ENCODE measurements at places on chromosomes 5 and 9.
A peak's percentile ranks its signal among the peaks of the same experiment; 100 is the strongest.

- DNase-seq, result no peak
Measured at GRCh38 chr5:122896598-122897282, 51.3 kb downstream of the SNX24 start.

DNA sequence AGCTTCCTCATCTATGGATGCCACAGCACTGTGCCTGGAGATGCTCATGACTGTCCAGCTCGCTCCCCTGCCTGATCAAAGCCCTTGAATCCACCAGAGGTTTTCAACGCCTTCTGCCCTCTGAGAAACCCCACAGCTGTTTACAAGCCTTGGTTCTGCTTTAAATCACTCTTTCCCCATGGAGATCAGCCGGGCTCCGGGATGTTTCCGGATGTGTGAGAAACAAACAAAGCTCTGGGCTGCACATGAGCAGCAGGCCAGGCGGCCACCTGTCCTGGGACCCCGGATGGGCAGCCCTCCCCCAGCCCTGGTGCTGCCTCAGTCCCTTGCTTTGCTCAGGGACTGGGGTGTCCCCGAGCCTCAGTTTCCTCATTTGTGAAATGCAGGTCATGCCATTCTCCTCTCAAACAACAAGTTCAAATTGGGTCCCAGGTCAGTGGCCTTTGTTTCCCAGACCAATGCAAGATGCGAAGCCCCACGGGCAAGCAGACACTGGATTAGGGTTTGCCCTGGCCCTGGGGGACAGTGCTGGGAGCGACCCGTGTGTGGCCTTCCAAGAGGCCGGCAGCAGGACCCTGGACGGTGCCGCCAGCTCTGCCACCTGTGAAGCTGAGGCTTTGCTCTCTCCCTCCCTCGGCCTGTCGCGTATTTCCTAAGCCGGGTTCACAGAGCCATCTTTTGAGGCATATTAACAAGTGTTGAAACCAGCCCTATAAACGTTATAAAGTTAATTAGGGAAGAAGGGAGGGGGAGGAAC, 42.4 kb upstream of the PHYKPL start:
- no peak for DNase-seq

DNA sequence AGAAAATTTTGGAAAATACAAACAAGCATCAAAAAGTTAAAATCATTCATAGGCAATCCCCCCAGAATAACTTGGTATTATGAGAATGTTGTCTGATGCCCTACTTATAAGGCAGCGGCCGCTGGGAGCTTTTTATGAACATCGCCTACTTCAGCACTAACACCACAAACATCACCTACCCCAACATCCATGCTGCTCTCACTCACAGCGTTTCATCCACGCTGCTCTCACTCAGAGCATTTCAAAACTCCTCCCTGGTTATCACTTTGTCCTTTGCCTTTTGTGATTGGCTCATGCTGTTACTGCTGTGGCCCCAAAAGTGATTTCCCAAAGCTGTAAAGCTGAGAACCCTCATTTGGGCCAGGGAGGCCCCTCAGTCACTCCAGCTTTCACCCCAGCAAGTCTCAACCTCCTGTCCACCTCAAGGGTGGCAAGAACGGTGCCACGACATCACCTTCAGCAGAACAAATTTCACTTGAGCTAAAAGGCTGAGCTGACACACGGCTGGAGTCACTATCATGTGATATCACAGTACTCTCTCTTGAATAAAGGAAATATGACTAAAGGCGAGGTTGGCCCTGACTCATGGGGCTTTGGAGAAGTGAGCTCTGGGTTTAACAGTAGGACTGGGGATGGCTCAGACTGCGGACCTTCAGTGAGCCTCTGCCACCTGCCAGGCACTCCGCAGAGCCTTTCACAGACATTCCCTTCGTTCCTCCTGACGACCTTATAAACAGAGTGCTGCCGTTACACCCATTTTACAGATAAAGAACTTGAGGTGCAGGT, 25.2 kb downstream of the SHC3 start:
- peak; percentile 78 for DNase-seq

GRCh38 chr9:81380504-81381359, 308.6 kb downstream of the TLE1 start:
- DNase-seq, result no peak

DNA sequence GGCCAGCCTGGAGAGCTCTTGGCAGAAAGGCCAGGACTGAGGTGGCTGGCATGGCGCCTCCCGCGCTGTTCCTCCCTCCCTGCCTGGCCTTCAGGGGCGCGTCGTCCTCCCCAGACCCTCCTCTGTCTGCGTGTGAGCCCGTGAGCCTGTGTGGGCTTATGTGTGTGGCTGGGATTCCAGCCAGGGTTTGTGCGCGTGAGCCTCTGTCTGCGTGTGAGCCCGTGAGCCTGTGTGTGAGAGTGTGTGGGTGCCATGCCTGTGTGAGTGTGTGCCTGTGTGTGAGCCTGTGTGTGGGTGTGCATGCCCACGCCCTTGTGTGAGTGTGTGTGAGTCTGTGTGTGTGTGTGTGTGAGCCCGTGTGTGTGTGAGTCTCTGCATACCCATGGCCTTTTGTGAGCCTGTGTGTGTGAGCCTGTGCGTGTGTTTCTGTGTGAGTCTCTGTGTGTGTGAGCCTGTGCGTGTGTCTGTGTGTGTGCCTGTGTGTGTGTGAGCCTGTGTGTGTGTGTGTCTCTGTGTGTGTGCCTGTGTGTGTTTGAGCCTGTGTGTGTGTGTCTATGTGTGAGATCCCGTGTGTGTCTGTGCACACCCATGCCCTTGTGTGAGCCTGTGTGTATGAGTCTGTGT, 13.0 kb downstream of the RXRA start:
- no peak for DNase-seq

DNA sequence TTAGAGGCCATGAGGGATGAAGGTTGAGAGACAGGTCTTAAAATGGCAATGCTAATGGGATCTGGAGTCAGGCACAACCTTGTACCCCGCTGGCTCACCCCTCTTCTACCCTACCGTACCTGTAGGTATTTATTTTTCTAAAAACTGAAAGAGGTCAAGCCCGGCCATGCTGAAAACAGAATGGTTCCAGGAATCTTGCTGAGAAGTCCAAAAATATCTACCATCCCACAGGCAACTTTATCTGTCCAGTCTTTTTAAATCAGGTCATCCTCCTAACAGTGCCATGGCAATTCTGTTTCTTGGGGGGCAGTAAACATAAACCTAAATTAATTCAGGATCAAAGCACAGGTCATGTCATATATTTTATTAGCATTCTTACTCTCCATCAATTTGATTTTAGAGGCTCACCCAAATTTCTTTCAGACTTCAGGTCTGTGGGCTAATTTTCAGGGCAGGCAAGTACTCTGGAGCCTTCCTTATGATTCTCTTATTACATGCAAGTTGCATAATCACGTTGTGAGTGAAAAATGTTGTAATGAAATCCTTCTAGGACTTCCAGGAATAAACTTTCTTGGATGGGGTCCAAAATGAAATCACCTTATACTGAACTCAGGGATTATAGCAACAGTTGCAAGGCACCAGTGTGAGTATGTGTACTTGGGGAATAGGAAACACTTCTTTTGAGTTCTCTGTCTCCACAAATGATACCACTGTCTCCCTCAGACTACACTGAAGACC, 102.7 kb upstream of the NREP start:
- DNase-seq, result no peak

GRCh38 chr5:112018846-112019245, 261.9 kb upstream of the NREP start:
- DNase-seq, result no peak

- no peak for DNase-seq
Measured at GRCh38 chr9:123338710-123339665, 17.0 kb upstream of the CRB2 start.

- no peak for DNase-seq
Measured at GRCh38 chr9:128324401-128324800, 1.8 kb downstream of the COQ4 start.

- DNase-seq, result no peak
Measured at GRCh38 chr9:117678871-117679270, 25.3 kb upstream of the TLR4 start.

DNA sequence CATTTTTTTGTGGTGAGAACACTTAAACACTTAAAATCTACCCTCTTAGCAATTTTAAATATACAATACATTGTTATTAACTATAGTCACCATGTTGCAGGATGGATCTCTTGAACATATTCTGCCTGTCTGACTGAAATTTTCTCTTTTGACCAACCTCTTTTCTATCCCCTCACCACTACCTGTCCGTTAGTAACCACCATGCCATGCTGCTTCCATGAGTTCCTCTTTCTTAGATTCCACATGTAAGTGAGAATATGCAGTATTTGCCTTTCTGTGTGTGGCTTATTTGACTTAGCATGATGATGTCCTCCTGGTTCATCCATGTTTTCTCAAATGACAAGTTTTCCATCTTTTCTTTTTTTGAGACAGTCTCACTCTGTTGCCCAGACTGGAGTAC, 48.5 kb upstream of the NAA35 start:
- no peak for DNase-seq

GRCh38 chr5:33361781-33362180, 79.0 kb upstream of the TARS1 start:
- DNase-seq, result no peak

DNA sequence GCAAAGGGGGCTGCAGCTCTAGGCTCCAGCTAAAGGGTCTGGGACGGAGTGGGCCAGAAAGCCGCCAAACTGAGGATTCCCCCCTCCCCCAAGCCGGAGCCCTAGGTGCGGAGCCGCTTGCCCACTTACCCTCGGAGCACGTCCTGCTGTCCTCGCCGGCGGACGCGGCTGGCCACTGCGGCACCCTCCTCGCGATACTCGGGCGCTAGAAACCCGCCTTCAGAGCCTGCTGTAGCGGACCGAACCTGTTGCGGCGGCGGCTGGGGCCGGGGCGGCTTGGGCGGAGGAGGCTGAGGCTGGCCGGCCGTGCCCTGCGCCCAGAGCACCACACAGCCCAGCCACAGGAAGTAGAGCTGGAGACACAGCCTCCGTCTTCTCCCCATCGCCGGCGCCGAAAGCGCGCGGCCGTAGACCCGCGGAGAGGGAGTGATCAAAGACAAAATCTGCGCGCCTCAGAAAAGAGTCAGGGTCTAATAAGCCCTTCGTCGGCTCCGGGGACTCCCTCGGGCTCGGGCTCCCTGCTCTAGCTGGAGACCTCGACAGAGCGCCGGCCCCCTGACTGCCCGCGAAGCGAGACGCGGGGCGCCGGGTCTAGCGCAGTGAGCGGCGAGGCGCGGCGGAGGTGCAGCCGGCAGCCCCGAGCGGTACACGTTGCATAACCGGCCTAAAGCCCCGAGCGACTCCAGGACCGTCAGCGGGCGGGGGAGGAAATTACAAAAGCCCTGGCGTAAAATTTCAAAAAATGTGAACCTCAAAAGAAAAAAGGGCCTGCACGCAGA, 635 bp downstream of the FBN2 start:
- DNase-seq, result no peak

- no peak for DNase-seq
Measured at GRCh38 chr5:179153341-179153901, 93.2 kb downstream of the ZNF354C start.

DNA sequence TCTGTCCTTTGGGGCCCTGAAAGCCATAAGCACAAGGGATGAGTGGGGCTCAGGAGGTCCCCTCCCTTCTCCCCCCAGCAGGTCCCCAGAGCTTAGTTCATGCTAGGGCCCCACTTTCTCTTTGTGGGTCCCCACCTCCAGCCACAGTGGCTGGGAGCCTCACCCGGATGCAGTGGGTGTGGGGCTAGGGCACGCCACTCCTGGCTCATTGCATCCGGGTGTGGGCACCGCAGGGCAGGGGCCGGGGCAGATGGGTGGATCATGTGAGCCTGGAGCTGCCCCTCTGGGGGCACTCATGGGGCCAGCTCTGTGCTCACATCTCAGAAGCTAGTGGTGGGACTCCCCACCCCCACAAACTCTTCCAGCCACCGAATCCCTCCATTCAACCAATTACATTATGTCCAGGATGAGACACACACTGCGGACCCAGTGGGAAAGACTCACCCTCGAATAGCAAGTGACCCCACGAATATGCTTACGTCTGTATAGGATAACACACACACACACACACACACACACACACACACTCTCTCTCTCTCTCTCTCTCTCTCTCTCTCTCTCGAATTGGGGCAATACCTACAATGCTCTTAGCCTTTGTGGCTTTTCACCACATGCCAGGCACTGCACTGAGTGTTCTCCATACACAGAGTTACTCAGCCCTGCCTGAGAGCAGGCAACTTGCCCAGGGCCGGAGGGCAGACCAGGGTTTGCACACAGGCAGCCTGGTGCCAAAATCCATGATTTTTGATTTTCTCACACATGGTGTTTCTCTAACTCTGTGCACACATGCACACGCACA, 16.8 kb upstream of the PHYKPL start:
- no peak for DNase-seq

GRCh38 chr5:66193419-66193818, 49.3 kb downstream of the SREK1 start:
- DNase-seq, result no peak

DNA sequence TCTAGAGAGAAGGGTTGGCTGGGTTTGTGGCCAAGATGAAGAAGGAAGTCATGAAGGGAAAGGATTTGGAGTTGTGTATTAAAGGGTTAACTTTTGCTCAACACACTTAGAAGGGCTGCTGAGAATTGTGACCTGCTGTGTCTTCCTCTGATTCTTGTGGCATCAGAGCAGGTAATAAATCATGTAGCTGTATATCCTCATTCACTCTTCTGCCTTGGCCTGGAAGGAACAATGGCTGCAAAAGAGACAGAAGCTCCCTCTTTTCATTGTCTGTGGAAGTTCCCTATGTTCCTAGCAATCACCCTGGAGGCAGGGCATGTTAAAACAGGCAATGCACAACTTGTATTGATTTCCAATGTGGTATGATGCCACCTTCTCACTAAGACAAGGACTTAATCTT, 159.1 kb downstream of the LRRC70 start:
- DNase-seq, result no peak

DNA sequence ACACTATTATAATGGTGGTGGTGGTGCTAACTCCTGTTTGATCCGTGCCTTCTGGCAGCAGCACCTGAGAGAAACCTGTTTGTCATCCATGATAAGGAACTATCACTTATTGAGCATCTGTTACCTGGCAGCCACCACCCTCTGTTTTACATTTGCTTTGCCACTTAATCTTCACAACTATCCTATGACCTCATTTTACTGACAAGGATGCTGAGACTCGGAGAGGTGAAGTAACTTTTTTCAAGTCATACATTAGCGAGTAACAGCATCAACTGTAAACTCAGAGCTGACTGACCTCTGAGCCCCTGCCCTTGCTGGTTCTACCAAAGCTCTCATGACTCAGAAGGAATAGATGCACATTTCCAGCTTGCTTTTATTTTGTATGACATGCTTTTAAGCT, 81.1 kb downstream of the EGFLAM start:
- DNase-seq, result no peak

- no peak for DNase-seq
Measured at GRCh38 chr9:71858812-71859211, 52.2 kb downstream of the ABHD17B start.

GRCh38 chr9:93577078-93577974, 942 bp downstream of the PHF2 start:
- no peak for DNase-seq

DNA sequence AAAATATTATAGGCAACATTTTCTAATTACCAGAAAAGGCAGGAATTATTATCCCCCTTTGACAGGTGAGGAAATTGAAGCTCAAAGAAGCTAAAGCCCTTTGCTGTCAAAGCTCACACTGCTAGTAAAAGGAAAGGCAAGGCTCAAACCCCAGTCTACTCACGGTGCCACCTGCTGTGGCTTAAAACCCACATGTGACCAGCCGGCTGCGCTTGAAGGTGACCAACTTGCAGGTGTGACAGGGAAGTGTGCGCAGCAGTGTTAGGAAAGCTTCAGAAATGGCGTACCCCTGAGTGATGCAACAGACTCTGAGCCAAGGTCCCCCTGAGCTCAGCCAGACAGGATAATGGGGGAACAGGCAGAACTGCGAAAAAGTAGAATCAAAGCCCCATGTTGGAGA, 45.2 kb downstream of the PAX5 start:
- no peak for DNase-seq
